ENCODE measurements at places on chromosomes 6 and 20.
A peak's percentile ranks its signal among the peaks of the same experiment; 100 is the strongest.

DNA sequence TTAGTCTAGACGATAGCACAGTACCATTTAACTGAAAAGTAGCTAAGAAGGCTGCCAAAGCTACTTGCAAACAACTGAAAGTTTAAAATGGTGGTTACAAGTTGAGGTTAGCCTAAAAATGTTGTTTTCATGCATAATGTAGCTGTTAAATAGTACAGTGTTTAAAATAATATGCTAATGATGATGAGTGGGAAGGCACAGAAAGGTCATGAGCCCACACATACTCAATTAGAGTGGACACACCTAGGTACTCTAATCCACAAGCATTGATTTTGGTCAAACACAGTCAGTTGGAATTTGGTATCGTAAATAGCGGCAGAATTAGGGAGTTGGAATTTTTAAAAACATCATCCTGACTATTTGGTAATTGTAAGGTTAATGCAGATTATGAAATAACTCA, 7.0 kb downstream of the TXLNB start:
- no peak for DNase-seq

GRCh38 chr6:40743226-40743625, 156.1 kb upstream of the LRFN2 start:
- no peak for DNase-seq

GRCh38 chr20:50568549-50568942, 58.4 kb downstream of the PTPN1 start:
- DNase-seq, result no peak

GRCh38 chr6:6919173-6919572, 188.6 kb upstream of the RREB1 start:
- no peak for DNase-seq

DNA sequence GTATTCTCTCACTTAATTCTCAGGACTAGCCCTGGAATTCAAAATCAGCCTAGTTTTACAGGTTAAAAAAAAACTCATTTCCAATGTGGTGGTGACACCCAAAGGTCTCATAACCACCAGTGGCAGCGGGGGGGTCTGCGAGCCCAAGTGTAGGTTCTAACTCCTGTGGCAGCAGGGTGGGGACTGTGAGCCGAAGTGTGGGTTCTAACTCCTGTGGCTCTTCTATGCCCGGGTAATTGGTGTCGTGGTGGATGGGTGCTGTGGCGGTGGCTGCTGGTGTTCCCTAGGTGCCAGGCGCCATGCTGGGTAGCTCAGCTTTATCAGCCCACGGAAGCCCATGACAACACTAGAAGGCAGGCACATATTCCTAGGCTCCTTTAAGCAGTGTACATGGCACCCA, 4.9 kb upstream of the ANKRD60 start:
- DNase-seq, result no peak

GRCh38 chr6:120290964-120291363, 941.4 kb upstream of the MAN1A1 start:
- no peak for DNase-seq

DNA sequence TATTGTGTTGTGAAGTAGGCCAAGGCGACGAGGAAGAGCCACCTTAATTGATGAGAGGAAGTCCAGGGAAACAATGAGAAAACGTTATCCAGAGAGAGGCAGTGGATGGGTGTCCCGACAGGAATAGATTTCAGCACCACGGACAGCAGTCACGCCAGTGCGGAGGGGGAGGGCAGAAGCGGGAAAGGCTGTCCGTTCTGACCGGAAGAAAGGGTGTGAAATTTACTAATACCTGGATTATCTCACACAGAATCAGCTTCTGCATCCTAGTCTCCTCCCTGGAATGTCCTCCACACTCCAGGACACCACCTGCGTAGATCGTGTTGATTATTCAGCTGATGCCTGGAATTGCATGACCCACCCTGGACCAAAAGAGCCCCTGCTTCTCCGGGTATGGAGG, 7.4 kb upstream of the BPIFA3 start:
- DNase-seq, result no peak

- DNase-seq, result no peak
These were observed 221.1 kb upstream of the PRSS16 start for GRCh38 chr6:27026361-27026760.

GRCh38 chr6:154617175-154617574, 106.7 kb upstream of the CNKSR3 start:
- no peak for DNase-seq

GRCh38 chr6:147507162-147508041, 1.1 kb upstream of the SAMD5 start:
- DNase-seq, result peak; percentile 75

- DNase-seq, result no peak
These were observed 49.1 kb upstream of the TASP1 start for GRCh38 chr20:13687815-13688214.

DNA sequence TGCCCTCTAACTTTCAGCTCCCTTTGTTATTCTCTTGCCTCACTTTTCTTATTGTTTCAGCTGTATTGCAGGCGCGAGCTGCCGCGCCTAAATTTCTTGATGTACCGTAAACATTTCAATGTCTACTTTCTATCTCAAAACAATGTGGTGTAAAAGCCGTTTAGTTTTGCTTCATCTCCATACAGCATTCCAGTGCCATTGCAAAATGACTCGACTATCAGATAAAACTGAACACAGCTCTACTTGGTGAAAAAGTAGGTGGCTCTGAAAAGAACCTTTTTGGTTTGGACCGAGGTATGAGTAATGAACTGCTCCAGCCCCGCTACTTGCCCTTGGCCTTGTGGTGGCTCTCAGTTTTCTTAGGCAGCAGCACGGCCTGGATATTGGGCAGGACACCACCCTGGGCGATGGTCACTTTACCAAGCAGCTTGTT, 74.6 kb downstream of the OR2B2 start:
- DNase-seq, result no peak

GRCh38 chr6:150403458-150404246, 34.8 kb downstream of the IYD start:
- no peak for DNase-seq

DNA sequence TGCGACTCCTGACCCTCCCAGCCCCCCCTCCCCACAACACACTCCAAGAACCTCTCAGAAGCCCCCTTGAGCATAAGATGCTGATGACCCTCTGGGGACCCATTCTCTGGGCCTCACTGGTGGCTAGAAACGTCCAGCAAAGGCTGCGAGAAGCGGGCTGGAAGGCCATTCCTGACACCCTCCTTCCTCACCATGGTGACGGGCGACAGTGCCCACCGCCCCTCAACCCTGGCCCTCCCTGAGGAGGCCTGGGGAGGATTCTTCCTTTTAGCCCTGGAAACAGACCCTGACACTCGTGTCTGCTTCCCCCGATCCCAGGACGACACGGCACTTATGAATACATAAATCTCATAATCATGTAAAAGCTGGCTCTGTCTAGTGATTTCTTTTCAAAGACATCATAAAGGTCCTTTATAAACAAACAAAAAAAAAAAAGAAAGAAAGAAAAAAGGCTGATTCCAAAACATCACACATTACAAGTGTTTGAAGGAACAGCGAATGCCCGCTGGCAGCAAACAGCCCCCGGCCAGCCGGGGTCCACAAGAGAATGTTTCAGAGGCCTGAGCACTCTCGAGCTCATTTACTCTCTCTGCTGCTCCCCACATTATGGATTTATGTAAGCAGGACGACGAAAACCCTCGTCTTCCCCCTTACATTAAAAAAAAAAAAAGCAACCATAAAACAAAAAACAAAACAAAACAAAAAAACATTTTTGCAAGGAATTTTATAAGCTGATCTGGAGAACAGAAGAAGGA, 40.7 kb downstream of the PREX1 start:
- DNase-seq, result no peak

- DNase-seq, result no peak
These were observed 120.7 kb downstream of the MTFR2 start for GRCh38 chr6:136129365-136129764.

- no peak for DNase-seq
These were observed 131.8 kb downstream of the TIAM2 start for GRCh38 chr6:155126727-155127439.

GRCh38 chr6:34059136-34059731, 86.7 kb downstream of the GRM4 start:
- DNase-seq, result no peak

DNA sequence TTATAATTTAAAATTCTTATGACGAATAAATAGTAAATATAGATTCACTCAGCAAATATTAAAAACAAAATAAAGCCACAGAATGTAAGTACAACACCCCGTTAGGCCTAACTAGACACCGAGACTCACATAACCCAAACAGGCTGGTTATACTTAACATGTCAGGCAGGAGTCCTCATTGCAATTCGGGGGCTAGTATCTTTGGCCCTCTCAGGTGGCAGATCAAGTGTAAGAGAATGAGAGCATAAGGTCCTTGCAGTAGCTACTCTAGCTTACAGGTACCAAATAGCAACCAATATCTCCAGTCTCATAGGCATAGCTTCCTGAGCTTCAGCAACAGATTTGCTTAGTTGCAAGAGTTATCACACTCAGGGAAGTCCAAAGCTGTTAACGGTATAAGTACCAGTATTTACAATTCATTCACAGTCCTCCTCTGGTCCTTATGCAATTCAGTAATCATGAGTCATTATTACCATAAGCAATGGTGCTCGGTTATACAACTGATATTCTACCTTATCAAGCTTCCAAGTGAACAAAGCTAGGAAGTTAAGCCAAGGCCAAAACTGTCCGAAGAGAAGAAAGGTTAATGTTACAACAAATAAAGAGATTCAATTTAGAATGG, 20.1 kb downstream of the REV3L start:
- no peak for DNase-seq

DNA sequence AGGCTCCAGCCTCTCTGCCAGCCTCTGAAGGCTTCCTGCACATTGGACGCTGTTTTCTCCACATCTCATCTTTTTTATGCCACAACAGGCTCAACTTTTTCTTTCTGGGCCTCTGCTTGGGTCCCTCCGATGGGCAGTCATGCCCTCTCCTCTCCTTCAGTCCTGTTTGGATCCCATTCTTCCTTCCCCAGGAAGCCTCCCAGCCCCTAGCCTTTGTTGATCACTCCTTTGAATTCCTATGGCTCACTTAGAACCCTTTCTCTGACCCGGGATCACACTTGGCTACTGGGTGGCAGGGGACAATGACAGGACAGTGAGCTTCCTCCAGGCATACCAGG, 4.5 kb downstream of the SLA2 start:
- DNase-seq, result no peak

DNA sequence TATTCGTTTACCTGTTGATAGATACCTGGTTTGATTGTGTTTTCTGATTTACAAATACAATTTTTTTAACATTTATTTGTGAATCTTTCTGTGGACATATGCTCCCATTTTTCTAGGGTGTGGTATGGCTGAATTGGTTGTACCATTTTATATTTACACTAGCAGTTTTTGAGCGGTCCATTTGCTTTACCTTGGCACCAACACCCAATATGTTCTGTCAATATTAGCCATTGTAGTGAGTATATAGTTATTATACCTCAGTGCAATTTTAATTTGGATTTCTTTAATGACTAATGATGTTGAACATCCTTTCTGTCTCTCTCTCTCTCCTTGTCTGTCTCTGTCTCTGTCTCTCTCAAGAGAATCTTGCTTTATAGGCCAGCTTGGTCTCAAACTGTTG, 278.5 kb downstream of the CDKAL1 start:
- no peak for DNase-seq

- no peak for DNase-seq
These were observed 49.8 kb upstream of the ERVFRD-1 start for GRCh38 chr6:11161031-11161956.

GRCh38 chr6:72939004-72939403, 286.3 kb downstream of the KHDC1L start:
- DNase-seq, result no peak

DNA sequence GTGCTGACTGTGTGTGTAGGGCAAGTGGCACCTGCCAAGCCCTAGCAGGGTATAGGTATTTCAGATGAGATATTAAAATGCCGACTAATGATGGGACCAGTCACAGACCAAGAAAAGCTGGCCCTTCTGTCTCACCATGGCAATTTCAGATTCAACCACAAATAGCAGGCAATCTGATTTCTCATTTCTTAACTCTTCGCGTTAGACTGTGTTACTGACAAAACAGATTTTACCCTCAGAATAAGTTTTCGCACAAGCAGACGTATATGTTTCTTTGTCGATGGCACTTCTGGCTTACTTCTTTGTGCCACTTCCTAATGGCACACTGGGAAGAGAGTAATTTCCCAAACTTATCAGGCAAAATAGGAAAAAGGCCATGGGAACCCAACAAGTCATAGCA, 58.7 kb downstream of the CAP2 start:
- DNase-seq, result no peak

DNA sequence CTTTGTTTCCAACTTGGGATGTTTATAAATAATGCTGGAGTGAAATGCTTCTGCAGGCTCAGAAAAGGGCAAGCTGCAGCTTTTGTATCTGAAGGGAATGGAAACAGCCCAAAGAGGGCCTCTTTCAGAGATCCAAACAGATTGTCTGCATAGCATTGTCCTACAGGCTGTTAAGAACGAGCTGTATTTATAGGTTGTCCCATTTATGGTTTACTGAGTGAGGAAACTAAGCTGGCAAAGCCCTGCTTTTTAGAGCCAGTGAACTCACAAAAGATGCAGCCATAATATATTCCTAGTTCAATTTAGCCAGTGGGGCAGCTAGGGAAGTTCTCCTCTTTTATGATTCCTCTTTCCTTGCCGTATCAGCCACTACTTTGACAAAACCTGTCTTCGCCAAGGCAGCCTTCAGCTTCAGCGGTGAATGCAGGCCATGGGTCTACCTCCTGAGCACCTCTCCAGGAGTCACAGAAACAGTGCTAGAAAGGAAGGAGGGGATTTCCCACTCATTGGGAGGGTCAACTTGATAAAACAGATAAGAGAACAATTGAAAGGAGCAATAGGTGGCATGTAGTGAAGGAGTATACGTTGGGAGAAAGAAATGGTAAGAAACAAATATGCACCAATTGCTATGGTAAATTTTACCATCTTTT, 15.0 kb downstream of the KIAA0319 start:
- no peak for DNase-seq

- DNase-seq, result peak; percentile 72
These were observed 481 bp downstream of the SERPINB6 start for GRCh38 chr6:2970753-2971419.

DNA sequence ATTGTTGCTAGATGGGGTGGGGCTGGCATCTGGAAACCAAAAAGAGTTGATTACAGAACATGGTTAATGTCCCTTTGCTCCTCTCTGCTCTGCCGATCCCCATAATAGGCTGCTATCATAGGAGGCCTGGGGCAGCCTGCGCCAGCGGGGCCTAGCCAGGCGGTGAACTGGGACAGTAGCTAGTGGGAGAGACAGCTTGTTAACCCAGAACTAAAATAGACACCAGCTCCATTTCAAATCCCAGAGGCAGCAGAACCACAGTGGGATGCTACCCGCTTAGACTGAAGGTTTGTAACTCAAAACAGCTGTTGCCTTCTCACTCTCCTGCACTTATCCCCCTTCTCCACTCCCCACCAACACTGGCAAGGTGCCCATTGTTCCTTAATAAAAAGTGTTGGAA, 98.5 kb downstream of the SSR1 start:
- DNase-seq, result no peak

GRCh38 chr6:150142670-150143515, at the start of gene PPP1R14C:
PPP1R14C (plus strand) TSS chr6:150143044; CDS start chr6:150143193, 149 bp downstream.
- peak; percentile 59 for DNase-seq

DNA sequence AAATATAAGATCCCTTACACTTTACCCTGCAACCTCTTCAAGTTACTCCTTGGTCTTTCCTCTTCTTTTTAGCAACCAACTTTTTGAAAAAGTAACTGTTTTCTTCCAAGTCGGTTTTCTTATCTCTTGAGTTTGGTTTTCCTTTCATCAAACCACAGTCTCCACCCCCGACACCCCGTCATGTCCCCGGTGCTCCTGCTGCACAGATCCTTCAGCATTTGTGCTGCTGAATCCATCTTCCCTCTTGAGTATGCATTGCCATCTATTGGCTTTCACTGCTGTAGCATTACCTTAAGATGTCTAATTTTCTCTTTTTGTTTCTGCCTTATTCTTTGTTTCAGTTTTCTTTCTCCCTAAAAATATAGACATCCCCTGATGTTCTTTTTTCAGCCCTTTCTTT, 11.9 kb upstream of the TNFRSF21 start:
- DNase-seq, result no peak
